ENCODE measurements at places on chromosomes 5 and 9.

GRCh38 chr9:97689401-97690180, 7.5 kb downstream of the XPA start:
- DNase-seq: no peak

DNA sequence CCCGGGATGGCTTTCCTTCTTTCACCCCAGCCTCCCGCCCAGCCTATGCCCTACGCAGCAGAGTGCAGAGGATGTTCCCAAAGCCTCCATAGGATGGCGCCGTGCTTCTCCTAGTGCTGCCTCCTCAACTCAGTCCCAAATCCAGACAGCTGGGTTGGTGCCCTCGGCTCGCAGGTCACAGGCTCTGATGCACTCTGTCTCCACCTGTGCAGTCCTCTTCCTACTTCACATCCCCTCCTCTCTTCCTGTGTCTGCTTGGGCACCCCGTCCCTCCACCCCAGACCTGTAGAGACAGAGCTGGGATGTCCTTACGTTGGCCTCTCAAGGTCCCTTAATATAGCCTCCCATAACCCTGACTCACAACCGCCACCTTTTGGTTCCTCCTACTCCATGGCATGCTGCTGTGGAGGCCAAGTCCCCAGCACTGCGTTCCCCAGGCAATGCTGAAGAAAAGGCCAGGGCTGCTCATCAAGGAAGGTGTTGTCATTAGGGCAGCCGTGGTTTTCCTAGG, 314.4 kb downstream of the GADD45G start:
- peak; percentile 58 for DNase-seq

- DNase-seq: no peak
Observed at GRCh38 chr9:19442240-19442639, 33.4 kb downstream of the ACER2 start.

DNA sequence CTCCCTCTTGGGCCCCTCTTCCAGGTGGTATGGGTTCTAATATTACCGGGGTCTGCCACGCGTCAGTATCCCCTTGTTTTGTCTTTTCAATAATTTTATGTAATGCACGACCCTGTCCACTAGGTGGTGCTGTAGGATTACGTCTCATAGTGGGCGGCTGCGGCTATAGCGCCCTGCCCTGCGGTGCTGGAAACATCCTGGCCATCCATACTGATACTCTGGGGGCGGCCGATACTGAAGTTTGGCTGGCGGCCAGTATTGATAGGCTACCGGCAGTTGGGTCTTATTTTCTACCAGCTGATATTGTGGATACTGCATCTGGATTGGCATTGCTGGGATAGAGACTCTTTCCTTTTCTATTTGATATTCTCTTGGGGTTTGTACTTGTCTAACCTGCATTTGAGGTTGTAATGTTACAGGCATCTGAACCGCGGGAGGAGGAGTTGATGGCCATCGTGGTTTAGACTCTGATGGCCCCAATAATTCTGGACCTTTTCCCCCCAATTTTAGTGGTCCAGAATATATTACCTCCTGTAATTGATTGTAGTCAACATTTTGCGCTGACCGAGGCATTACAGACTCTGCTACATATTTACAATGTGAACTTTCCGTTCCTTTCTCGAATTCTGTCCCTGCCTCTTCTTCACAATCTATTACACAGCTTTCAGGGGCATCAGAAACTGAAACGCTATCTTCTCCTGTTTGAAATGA, 3.3 kb upstream of the TMEM141 start:
- DNase-seq: peak; percentile 79

DNA sequence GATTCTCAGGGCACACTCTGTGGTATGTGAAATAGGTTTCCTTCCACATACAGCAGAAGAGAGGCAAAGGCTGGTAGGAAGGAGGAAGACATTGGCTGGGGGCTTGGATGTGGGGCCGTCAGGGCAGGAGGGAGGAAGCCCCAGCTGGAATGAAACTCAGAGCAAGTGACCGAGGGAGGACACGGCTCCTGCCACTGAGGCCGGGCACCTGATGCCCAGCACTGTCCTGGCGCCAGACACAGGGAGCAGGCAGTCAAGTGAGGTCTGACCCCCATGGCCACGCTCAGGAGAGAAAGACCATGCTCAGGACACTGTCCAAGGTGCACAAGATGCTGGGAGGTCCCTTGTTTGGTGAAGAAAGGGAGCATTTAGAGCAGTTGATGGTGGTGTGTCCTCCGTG, 245.5 kb downstream of the CACNA1B start:
- no peak for DNase-seq
